ENCODE measurements at places on chromosomes 5 and 9.
A peak's percentile ranks its signal among the peaks of the same experiment; 100 is the strongest.

GRCh38 chr5:36928947-36929346 lies 52.4 kb downstream of the NIPBL start:
- DNase-seq: no peak

- DNase-seq: peak; percentile 59
These were observed 65.0 kb downstream of the FGF18 start for GRCh38 chr5:171484460-171484899.

GRCh38 chr5:132418881-132419280 lies 49.4 kb downstream of the SLC22A5 start:
- DNase-seq: no peak

GRCh38 chr9:128007566-128008138 lies 26.9 kb upstream of the EEIG1 start:
- peak; percentile 97 for DNase-seq

DNA sequence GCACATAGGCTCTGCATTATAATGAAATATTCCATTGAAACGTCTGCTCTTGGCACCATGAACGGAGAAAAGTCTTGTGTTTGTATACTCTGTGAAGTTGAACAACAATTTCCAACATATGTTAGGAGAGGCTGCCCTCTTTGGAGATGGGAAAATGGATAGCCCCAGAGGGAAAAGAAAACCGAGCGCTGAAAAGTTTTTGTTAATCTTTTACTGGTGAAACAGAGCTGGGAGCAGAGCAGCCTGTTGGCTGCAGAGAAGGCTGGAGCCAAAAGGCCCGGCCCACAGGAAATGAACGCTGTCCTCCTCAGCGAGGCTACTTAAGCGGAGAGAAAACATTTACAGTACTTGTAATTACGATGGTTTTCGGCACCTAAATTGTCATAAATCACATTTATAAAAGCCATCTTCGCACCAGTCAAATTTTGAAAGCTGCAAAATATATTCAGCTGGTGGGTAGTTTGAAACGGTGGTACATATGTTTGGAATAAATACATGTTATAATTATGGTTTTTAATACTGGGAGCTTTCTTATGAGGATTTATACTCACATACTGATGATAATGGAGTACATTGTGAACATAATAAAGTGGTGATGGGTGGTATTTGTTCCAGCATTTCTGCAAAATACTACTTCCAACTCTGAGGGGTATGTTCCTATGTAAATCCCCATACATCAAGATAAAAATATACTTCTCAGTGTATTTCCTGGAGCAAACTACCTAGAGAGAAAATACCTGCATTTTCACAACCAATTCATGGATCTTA lies 129.6 kb upstream of the CNTLN start:
- no peak for DNase-seq

- DNase-seq: no peak
These were observed 168.0 kb upstream of the RGMB start for GRCh38 chr5:98605426-98605825.

DNA sequence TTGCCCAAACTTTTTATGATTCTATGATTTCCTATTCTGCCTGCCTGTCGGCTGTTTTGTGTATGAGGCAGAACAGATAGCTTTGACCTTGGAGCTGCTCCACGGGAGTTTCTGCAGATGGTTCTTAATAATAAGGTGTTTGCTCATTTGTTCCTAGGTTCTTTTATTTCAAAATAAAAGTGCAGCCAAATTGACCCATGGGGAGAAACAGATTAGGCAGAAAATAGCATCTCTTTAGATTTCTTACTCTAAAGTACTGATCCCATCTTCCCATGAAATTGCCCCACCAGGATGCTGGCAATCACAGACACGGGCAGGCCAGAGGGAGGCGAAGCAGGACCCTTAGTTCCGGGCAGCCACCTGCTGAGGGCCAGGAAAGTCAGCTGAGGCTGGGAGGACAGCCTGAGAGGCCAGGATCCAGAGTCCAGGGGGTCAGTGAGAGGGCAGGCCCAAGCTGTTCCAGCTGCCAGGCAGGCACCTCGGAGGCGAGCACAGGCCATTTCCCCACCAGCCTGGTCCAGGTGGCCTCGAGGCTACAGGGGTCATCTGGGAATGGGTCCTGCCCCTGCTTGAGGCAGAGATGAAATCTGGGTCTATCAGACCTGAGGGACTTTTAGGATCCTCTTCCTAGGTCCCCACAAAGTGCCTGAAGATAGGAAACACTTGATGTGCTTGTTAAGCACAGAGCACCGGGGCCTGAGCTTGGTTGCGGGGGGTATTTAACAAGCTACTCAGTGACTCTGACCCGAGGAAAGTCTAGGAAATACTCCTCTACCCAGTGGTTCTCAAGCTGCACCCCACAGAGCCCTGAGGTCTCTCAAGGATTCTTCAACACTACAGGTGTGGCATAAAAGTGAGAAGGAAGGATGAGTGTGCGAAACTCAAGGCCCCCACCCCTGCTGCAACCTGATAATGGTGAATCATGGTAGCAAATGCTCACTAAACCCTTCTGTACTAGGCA lies 145.4 kb downstream of the CMYA5 start:
- DNase-seq: no peak

GRCh38 chr5:179288101-179288808 lies 57.0 kb downstream of the ADAMTS2 start:
- no peak for DNase-seq

DNA sequence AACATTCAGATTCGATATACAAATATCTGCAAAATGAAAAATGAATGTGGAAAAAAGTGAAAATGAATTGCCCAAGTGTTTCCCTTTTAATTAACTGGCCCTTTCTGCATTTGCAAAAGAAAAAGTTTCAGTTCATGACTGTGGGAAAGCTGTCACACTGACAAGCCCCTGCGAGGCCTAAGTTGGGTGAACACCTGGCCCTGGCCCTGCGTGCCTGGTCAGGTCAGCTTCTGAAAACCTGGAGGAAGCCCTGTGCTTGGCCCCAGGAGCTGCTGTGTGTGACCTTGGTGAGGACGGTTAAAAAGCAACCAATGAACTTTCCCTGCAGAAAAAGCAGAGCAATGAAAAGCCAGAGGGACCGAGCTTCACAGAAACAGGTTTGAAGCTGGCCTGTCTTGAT lies 41.0 kb upstream of the SHC3 start:
- DNase-seq: no peak

- no peak for DNase-seq
These were observed 33.2 kb upstream of the ALDH1B1 start for GRCh38 chr9:38359297-38359653.

DNA sequence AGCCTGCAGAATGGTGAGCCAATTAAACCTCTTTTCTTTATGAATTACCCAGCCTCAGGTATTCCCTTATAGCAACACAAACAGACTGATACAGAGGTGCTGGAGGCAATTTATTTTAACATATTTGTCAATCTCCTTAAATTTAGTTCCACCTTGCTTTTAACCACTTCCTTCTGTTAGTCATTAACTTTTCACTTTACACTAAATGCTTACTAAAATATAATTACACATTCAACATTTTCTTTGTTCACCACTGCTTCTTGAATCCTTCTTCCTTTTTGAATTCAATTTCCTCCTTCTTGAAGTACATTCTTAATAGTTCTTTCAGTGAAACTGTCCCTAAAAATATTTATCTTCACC lies 39.4 kb downstream of the LYRM7 start:
- DNase-seq: no peak

DNA sequence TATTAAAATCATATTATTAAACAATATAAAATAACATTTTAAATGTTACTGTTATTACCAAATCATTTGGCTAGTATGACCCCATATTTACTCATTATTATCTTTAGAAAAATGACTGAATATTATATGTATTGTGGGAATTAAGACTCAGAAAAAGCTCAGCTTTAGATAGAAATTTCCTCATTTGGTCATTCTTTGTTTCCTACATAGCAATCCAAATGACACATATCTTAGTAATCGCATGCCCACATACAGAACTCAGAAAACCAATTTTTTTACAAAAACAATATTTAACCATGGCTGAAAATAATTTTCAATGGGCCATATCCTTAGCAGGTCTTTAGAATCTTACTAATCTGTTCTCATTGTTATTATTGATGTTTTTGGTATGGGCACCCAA lies 53.8 kb upstream of the TSLP start:
- no peak for DNase-seq

- DNase-seq: no peak
These were observed 56.2 kb upstream of the APC start for GRCh38 chr5:112681481-112681908.

DNA sequence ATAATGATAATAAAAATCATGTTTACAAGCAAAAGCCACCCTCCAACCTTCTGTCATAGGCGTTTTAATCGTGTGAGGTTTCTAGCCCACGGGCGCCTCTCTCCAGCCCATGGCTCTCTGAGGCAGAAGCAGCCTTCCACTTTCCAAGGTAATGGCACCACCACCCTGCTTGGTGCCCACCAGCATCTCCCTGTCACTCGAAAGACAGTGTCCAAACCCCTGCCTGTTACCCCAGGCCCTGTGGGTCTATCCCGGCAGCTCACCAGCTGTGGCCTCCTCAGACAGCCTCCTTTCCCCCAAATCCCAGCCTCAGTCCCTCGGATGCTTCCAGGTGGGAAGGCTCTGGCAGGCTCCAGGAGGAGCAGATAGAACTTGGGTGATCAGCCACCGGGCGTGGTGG lies 123.8 kb upstream of the LPCAT1 start:
- no peak for DNase-seq

- DNase-seq: no peak
These were observed 41.0 kb downstream of the CEP120 start for GRCh38 chr5:123382252-123382651.

- no peak for DNase-seq
These were observed 633.0 kb upstream of the C9orf72 start for GRCh38 chr9:28206280-28206679.

GRCh38 chr5:76084496-76085242 lies 1.5 kb downstream of the SV2C start:
- DNase-seq: no peak

Measured in activated naive CD4-positive, alpha-beta T cell treated with anti-CD3 and anti-CD28 coated beads for 36 hours (primary cell).